ENCODE measurements at places on chromosomes 2 and 18.

DNA sequence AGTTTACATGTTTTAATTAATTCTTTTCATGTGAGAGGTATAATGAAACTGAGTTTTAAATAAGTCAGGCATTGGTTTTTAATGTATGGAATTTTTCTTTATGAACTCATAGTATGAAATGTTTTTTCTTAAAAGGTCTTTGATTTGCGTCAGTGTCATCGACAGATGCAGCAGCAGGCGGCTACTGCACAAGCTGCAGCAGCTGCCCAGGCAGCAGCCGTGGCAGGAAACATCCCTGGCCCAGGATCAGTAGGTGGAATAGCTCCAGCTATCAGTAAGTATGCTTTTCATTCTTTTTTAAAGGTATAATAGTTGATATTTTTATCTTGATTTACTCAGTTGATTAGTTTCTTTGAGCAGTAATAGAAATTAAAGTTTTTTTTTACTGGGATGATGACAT is 46.5 kb downstream of the SMAD4 start:
- DNase-seq, result no peak

DNA sequence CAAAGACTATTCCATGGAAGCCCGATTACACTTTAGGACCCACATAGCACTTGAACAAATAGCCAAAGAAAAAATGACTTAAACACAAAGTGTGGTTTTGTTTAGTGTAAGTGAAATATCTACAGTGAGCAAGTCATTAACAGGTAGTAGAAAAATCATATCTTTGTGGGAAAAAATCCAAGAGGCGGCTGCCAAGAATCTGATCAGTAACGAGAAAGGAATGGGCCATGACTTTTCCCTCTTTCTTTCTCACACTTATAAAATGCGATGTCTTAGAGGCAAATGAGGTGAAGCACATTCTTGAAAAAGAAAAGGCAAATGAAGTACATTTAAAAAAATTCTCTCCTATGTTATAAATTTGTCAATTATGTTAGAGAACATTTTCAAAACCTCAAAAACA is 12.9 kb upstream of the GEMIN6 start:
- DNase-seq, result no peak

DNA sequence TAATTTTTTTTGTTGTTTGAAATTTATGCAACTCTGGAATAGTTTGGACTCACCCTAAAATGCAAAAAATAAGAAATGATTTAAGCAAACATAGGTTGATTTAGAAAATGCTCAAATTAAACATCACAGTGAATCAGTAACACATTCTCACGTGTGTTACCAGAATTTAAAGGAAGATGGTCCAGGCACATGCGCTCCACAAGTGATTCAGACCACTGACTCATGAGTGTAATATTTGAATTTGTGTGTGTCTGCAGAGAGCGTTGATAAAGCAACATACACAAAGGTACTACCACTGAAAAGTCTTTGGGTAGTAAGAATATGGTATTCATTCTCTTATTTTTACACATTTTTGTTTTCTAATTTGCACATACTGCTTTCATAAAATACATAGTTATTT is 7.9 kb downstream of the SS18 start:
- DNase-seq, result no peak

- DNase-seq, result peak; percentile 31
Observed at GRCh38 chr2:111975053-111975552, 76.7 kb downstream of the MERTK start.

- DNase-seq, result no peak
Observed at GRCh38 chr2:109345653-109346480, 216.9 kb downstream of the SH3RF3 start.

DNA sequence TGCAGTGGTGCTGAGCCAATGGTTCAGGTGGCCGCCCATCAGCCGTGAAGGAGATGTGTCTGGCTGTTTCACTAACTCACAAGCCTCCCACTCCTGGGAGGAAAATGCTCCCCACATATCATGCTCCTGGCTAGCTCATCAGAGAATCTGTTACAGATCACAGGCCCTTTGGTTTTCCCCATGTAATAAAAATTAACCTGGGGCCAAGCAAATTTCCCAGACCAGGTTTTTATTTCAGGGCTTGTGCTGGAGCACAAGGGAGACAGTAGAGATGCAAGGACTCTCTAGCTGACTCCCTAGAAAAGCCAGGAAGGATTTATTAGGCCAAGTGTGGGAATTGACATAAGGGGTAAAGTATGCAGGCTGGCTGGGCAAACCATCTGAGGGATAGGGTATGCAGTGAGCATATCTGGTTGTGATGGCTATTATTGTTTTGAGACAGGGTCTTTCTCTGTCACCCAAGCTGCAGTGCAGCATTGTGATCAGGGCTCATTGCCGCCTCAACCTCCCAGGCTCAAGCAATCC is 40.6 kb upstream of the CCBE1 start:
- DNase-seq, result no peak

- DNase-seq, result no peak
Observed at GRCh38 chr18:57353940-57354461, 1.6 kb downstream of the ST8SIA3 start.

DNA sequence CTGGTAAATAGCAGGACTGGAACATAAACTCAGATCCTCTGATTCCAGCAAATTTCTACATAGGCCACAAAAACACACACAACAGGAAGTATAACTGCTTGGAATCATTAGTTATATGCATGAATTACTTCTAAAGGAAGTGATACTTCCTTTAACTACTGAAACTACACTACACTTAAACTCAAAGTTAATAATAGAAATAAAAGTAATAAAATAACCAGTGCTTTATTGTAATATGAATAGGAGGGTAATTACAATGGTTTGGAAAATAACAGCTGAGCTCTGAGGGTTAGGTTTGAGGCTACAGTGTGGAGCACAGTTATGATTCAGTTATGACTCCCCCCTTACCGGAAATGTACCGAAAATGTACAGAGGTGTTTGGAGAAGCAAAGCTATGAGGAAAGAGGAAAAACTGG is 18.5 kb upstream of the POLI start:
- no peak for DNase-seq

DNA sequence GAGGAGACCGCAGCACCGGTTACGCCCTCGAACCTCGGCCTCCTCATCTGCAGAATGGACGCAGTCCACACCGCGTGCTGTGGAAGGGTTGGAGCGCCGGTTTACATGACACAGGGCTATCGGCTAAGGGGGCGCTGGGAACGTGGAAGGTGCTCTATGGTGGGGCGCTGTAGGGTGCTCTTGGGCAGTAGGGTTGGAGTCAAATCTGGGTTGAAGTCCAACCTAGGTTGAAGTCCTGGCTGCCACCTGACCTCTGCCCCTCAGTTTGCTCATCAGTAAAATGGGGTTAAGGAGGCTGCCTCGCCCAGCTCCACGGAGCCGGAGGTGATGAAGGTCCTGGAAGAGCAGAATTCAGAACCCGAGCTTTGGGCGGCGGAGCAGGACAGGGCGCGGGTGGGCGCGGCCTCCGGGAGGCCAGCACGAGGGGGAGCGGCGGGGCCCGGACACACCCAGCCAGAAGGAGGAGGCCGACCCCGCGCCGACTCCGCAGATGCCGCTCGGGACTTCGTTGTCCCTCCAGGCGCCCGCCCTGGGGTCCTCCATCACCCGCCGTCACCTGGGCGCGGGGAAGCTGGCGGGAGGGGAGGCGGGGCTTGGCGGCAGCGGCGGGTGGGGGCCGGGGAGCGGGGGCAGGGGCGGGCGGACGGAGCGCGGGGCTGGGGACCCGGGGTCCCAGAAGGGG is 558 bp upstream of the GAREM2 start:
- DNase-seq, result no peak

GRCh38 chr2:181112916-181113315 is 132.5 kb downstream of the UBE2E3 start:
- no peak for DNase-seq

DNA sequence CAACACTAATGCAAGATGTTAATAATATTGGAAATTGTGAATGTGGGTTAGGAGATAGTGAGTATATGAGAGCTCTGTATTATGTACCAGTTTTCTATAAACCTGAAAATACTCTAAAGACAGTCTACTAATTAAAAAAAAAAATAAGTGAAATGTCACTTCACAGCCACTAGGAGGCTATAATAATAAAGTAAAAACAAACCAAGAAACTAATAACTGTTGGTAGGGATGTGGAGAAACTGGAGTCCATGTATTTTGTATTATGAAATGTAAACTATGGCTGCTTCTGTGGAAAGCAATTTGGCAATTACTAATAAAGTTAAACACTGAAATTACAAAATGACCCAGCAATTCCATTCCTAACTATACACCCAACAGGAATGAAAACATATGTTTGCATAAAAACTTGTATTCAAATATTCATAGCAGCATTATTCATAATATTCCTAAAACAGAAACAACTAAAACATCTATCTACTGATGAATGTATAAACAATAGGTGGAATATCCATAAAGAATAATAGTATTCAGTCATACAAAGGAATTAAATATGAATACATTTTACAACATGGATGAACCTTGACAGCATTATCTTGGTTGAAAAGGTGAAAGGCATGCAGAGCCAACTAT is 36.2 kb downstream of the CCDC178 start:
- no peak for DNase-seq

GRCh38 chr2:33019796-33020195 is 73.0 kb downstream of the LTBP1 start:
- no peak for DNase-seq

- no peak for DNase-seq
Observed at GRCh38 chr2:221518201-221518934, 53.7 kb downstream of the EPHA4 start.

GRCh38 chr2:98188351-98189046 is 101.5 kb downstream of the VWA3B start:
- DNase-seq, result no peak

DNA sequence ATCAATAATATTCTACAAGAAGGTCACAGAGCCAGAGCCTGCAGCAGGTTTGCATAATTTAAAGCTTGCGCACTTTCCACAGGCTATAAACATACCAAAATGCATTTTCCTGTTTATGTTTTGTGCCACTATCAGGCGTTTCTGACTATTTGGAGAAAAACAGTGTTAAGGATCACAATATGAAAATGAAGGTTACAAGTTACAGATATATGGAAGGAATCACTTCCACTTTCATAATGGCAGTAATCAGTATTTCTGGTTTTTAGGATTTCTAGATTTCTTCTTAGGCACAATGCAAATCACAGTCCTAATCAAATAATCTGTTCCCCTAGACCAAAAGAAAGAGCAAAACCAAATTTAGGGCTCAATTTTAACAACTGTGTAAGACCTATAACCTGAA is 279.5 kb downstream of the NBAS start:
- DNase-seq, result no peak

GRCh38 chr2:241389697-241390096 is 33.6 kb downstream of the FARP2 start:
- DNase-seq, result no peak

DNA sequence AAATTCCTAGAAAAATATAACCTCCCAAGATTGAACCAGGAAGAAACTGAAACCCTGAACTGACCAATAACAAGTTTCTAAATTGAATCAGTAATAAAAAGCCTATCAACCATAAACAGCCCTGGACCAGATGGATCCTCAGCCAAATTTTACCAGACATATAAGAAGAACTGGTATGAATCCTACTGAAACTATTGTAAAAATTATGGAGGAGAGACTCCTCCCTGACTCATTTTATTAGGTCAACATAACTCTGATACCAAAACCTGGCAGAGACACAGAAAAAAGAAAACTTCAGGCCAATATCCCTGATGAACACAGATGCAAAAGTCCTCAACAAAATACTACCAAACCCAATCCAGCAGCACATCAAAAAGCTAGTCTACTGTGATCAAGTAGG is 11.3 kb downstream of the NT5C1B start:
- DNase-seq, result no peak

DNA sequence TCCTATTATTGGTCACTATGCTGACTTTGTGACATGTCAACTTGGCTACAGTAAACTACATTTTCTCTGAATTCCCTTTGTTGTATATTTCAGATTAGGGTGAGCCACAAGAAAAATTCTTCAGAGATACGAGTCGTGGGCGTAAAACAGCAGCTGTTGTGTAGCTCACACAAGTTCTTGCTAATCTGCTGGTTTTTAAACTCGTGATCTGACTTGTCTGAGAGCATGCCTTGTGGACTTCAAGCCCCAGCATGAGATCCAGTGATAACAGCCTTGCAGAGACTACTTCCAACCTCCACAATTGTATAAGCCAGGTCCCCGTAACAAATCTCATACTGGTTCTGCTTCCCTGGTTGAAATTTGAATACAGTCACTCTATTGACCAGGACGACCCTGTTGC is 259.8 kb upstream of the LYPD1 start:
- DNase-seq, result no peak

DNA sequence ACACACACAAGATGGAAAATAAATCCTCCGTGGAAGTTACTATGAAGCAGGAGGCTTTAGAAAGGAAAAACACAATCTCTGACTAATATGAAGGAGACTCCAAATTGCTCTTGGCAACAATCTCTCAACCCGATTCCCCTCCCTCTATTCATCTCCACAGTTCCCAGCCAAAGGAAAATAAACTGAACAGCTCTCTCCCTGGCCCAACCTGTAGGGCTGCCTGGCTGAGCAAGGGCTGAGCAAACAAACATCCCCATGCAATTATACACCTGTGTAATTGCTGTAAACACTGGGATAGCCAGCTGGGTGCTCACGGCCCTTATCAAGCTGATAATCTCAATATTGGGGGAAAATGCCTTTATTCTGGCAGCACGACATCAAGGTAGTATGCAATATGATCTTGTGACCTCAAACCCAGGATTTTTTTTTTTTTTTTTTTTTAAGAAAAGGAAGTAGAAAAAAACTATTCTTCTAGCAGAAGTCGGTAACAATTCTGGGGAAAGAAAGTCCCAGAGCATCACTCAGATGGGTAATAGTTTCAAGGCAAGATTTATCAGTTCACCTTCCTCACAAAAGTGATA is 203.3 kb upstream of the SMAD2 start:
- no peak for DNase-seq

- no peak for DNase-seq
Observed at GRCh38 chr2:218230882-218231281, 13.9 kb downstream of the ARPC2 start.

GRCh38 chr18:27556741-27557140 is 371.6 kb upstream of the CHST9 start:
- DNase-seq, result no peak

DNA sequence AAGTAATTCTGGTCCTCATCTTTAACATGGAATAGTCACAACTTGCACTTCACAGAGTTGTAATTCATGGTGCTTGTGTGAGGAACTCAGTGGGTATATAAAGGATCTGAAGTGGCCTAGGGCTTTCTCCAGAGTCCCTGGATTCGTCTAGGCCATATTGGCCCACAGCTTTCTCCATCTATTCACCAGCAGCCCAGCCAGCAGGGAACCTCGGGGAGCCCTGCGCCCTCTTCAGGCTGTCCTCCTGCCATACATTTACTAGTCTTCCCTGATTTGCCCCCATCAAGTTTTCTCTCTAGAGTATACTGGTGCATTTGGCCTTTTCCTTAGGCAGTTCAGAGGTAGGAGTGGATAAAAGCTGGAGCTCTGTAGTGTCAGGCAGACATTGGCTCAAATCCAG is 278.3 kb downstream of the MYCN start:
- DNase-seq, result no peak

DNA sequence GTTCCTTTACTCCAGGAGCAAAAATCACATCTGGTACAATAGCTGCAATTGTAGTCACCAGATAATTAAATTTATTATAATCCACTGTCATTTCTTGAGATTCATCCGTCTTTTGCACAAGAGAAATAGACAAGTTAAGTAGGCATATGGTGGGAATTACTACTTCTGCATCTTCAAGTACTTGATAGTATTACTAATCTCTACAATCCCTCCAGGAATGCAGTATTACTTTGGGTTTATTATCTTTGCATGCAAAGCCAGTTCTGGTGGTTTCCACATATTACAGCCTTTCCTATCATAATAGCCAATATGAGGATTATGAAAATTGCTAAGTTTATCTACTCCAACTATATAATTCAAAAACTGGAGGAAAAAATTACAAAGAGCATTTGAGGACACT is 254.1 kb downstream of the IKZF2 start:
- no peak for DNase-seq

GRCh38 chr2:106890606-106891005 is 4.6 kb upstream of the ST6GAL2 start:
- no peak for DNase-seq

All from brain pericyte (primary cell).